ENCODE measurements at places on chromosomes 7 and 10.

DNA sequence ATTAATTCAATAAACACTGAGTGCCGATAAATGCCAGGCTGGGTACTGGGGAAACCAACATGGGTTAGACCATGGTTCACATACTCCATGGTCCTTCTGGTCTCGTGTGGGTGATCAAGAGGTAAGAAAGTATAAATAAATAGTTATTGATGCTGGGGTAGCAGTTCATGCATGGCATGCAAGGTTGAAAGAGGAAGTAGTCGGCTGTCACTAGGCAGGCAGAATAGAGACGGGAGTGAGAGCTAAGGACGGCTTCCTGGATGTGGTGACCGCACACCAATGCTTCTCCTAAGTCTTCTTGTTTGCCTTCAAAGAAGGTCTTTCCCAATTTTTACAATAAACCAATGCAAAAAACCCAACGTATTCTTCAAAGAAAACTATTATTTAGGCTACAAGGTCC, 208.6 kb downstream of the ADAM12 start:
- DNase-seq = no peak

GRCh38 chr7:36107926-36108631, 45.0 kb upstream of the EEPD1 start:
- no peak for DNase-seq

GRCh38 chr10:122850705-122851640, 5.3 kb upstream of the CUZD1 start:
- DNase-seq = no peak

GRCh38 chr7:77565917-77566316, 28.8 kb downstream of the PTPN12 start:
- no peak for DNase-seq

- DNase-seq = peak; percentile 78
Observed at GRCh38 chr10:102395400-102396316, at the start of gene NFKB2. NFKB2 (plus strand) TSS chr10:102395705; CDS start chr10:102395960, 255 bp downstream.

- DNase-seq = no peak
Observed at GRCh38 chr7:143848192-143848591, 53.8 kb downstream of the TCAF1 start.

GRCh38 chr7:35691827-35692307, 3.1 kb downstream of the HERPUD2 start:
- peak; percentile 37 for DNase-seq

DNA sequence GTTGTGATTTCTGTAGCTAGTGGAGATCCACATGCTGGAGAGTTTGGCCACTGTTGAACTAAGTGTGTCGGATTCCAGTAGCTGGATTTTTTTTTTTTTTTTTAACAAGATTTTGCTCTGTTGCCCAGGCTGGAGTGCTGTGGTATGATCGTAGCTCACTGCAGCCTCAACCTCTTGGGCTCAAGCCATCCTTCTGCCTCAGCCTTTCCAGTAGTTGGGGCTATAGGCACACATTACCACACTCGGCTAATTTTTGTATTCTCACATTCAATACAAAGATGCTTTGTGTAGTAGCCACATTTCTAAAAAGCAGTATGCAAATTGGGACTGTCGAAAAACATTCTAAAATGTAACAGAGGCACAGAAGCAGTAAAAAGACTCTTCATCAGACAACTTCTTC, 63.5 kb downstream of the RABGEF1 start:
- DNase-seq = no peak

DNA sequence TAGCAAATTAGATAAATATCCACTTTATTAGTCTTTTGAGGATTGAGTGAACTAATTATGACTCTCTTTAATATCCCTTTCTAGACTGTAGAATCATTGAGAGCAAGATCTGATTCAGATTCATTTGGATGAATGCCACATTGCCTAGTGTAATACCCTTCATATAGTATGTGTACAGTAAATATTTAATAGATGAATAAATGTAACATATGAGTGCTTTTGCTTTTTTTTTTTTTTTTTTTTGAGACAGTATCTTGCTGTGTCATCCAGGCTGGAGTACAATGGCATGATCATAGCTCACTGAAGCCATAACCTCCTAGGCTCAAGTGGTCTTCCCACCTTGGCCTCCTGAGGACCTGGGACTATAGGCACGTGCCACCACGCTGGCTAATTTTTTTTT, 14.8 kb downstream of the SAMD8 start:
- DNase-seq = no peak

DNA sequence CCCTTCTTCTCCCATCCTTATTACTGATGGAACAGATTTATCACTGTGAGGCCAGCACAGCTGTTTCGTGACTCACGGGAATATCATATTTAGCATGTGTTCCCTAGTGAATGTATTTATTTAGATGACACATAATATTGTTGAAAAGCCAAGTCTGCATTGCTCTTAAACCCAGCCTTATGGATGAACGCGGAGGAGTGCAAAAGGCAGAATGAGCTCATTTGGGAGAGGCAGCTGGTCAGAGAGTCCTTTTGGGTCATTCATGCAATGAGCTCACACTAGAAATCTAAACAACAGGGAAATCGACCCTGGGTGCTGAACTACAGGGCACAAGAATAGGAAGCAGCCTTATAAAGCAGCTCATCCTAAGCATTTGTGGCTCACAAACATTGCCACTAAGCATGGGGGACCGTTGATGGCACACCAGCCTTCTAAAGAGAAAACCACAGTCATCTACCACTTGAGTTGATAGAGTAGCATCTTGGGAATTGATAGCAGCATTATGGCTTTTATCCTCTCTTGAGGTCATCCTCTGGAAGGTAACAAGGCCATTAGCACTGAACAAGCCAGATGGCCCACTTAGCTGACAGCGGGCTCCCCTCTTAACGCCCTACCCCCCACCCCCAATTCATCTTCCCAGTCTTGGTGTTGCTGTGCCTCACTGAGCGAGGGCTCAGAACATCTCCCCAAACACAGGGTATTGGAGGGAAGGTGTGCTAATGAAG, 32.9 kb upstream of the SDK1 start:
- no peak for DNase-seq

Data from GM18507 (cell line).